ENCODE measurements at places on chromosomes 7 and 10.

DNA sequence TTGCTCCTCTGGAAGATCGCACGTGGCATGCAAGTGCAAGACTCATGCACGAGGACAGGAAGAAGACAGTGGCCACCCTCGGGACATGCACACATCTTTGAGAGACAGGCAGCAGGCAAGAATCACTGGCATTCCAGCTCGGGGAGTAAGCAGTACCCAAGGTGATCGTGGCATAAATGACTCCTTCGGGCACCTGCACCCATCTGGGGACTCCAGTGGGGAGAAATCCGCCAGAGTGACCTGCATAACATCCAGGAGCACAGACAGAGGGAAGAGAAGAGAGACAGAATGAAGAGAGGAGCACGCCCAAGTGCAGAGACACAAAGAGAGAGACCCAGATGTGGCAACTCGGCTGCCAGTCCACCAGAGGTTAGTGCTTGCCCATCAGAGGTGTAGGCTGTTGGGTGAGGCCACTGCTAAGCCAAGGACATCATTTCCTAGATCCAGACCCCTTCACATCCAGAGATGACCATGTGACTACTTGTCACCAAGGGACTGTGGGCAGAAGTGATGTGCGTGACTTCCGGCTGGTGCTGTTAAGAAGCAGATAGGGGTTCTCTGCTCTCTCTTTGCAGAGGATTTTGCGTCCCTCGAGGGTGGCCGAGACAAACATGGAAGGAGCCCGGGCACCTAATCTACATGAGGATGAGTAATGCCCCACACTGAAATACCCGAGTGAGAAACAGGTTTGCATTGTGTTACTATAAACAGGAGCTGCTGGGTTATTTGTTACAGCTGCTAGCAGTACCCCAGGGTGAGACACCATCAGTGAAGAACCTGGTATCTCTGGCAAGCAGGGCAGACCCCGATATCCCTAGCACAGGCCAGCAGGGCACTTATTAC, 80.6 kb downstream of the VWA2 start:
- no peak for DNase-seq

DNA sequence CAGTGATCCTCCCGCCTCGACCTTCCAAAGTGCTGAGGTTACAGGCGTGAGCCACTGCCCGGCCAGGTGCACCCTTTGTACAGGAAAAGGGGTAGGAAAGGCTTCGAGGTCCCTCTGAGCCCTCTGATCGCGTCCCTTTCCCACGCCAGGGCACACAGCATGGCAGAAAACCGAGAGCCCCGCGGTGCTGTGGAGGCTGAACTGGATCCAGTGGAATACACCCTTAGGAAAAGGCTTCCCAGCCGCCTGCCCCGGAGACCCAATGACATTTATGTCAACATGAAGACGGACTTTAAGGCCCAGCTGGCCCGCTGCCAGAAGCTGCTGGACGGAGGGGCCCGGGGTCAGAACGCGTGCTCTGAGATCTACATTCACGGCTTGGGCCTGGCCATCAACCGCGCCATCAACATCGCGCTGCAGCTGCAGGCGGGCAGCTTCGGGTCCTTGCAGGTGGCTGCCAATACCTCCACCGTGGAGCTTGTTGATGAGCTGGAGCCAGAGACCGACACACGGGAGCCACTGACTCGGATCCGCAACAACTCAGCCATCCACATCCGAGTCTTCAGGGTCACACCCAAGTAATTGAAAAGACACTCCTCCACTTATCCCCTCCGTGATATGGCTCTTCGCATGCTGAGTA, 871 bp downstream of the POP7 start:
- no peak for DNase-seq

- DNase-seq = no peak
These were observed 126.0 kb downstream of the PARD3 start for GRCh38 chr10:34689053-34689452.

DNA sequence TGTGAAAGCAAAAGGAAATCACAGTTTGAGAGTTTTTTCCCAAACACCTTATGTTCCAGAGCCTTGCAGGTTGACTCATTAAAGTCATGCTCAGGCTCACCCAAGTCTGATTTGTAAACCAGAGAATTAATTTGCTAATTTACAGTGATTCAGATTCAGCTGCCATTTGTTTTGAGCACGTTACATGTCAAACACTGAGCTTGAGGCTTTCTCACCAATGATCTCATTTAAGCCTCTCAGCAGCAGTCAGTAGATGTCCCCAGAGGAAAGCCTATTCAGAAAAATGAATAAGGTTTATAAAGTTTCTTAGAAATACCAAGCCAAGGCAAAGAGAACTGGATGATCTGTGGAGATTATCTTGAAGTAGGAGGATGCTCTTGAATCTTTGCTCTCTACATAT, 420.4 kb downstream of the HTR7 start:
- no peak for DNase-seq

DNA sequence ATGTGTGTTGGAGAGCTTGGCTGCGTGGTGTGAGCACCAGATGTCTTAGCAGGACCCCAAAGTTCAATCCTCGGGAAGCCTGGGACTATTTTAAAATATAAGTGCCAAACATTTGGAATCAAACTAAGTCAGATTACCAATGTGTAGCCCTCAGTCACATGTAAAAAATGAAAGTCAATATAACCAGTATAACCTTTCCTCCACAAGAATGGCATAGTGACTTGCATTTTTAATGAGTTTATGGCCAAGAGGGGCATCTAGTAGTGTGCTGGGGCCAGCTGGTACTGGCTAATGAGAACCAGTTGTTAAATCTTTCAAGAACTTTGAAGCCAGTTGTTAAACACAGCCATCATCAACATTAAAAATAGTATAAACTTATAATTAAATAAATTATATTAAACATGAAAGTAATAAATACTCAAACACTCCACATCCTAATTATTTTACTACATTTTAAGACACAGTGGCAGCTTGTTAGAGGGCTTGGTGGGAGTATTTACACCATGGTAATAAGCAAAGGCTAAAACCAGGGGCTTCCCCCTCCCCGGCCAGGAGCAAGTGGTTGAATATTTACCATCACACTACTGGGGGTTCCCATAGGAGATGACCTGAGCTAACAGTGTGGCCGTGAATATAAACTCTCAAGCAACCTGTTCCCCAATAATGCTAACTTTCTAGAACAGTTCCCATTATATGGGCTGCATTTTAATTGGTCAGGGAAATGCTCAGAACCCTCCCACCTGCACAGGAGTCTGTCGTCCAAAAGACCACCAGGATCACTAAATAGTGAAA, 7.9 kb upstream of the FAM170B start:
- no peak for DNase-seq

GRCh38 chr7:36506820-36507219, 117.2 kb downstream of the ANLN start:
- no peak for DNase-seq

DNA sequence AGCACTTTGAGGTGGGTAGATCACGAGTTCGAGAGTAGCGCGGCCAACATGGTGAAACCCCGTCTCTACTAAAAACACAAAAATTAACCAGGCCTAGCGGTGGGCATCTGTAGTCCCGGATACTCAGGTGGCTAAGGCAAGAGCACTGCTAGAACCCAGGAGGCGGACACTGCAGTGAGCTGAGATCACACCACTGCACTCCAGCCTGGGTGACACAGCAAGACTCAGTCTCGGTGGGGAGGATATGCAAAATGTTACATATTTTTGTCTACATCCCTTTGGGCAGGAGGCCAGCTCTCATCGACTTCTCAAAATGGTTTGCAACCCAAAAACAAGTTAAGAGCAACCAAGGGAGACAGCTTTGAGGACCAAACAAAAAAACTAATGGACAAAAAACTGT, 8.2 kb downstream of the ATE1 start:
- no peak for DNase-seq

DNA sequence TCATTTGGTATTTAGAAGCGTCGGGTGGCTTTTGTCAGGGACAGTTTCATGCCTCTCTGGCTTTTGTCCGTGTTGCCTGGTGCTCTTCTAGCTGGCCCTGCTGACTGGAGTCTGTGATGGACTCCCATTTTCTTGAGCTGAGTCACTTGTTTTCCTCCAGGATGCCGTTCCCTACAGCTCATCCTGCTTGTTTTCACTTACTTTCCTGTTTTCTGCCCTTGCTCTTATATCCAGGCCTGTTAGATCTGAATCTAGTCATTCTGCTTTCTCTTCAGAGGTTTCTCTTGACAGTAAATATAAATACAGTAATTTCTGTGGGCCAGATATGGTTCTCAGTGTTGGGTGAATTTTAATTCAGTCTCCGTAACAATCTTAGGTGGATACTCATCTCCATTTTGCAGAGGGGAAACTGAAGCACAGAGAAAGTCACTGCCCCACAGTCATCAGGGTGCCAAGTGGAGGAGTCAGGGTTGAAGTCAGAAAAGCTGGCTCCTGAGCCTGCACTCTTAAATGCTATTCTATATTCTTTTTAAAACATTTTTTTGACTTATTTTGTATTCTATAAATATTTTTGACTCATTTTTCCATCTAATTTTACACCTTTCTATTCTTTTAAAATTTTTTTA, 85.4 kb downstream of the CCNY start:
- DNase-seq = no peak

DNA sequence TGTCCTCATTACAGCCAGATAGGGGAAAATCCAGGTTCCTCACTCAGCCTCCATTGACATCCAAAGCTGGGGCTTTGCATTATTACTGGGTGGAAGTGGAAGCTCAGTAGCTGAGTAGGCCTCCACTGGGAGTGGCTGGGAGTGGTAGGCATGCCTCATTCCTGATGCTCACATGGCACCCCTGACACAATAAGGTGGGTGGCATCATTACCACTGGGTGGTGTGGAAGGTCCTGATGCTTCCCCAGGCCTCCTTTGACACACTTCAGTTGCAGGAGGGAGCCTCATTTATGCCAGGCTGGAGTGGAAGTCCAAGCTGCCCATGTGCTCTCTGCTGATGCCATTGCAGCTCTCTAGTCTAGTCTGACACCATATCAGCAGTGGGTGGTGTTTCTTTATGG, 48.2 kb upstream of the GPR141 start:
- no peak for DNase-seq

DNA sequence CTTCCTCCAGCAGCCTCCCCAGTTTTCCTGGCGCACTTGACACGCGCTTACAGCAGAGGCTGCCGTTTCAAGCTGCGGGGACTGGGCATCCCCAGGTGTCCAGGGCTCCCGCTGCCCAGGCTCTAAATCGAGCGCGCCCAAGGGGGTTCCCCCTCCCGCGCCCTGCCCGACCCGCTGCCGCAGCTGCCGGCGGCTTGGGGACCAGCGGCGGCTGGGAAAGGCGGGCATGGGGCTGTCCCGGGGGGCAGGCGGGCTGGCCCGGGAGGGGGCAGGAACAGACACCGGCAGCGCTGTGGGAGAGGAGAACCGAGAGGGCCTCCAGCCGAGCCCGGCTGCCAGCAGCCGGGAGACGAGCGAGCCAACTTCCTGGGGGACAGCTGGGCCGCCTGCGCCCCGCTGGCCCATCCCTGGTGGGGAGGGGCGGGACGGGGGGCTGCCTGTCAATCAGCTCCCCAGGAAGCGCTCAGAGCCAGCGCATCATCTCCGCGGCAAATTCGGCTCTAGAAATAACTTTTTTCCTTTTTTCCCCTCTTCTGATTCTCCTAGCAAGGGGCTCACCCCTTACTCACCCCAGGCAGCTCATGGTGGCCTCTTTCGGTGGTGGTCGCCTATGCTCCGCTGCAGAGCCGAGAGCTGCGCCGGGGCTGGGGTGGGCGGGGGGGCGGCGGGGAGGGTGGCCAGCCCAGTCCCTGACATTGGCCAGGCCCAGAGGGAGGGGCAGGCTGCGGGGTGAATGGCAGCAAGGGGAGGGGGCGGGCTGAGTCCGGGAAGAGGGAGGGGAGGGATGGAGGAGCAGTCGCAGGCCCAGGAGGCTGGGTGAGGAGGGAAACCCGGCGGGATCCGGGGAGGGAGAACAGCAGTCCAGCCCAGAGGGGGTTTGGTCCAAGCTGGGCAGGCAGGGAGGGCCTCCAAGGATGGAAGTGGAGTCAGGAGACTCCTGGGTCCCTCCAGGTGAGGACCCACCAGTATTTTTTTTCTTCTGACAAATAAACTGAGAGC, 14.7 kb downstream of the GRID2IP start:
- peak; percentile 58 for DNase-seq

GRCh38 chr7:50838675-50839377, 56.1 kb upstream of the GRB10 start:
- DNase-seq = no peak

GRCh38 chr10:35219292-35219691, 92.6 kb downstream of the CREM start:
- DNase-seq = no peak

GRCh38 chr7:124269774-124270173, 236.9 kb upstream of the TMEM229A start:
- no peak for DNase-seq

- DNase-seq = no peak
These were observed 188.6 kb downstream of the AUTS2 start for GRCh38 chr7:69786730-69787395.

DNA sequence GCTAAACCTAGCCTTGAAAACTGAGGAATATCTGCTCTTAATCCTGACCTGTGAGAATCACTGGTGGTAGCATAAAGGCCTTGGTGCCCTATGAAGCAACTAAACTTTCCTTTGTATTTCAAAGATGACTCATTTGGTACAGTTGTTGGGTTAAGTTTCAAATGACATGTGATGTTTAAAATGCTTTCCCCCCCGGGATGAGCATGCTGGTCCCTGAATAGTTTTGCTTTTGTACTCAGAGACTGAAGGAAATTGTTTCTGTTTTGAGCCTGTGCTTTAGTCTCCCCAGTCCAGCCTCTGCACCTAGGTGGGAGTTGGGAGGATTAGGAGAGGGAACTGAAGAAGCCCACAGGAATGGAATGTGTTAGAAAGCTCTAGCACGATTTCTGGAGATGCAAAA, 258.9 kb upstream of the NPY start:
- DNase-seq = no peak

- no peak for DNase-seq
These were observed 215.7 kb upstream of the CDC14C start for GRCh38 chr7:48708635-48709034.

- no peak for DNase-seq
These were observed 15.2 kb upstream of the UBE2D1 start for GRCh38 chr10:58319599-58319998.

DNA sequence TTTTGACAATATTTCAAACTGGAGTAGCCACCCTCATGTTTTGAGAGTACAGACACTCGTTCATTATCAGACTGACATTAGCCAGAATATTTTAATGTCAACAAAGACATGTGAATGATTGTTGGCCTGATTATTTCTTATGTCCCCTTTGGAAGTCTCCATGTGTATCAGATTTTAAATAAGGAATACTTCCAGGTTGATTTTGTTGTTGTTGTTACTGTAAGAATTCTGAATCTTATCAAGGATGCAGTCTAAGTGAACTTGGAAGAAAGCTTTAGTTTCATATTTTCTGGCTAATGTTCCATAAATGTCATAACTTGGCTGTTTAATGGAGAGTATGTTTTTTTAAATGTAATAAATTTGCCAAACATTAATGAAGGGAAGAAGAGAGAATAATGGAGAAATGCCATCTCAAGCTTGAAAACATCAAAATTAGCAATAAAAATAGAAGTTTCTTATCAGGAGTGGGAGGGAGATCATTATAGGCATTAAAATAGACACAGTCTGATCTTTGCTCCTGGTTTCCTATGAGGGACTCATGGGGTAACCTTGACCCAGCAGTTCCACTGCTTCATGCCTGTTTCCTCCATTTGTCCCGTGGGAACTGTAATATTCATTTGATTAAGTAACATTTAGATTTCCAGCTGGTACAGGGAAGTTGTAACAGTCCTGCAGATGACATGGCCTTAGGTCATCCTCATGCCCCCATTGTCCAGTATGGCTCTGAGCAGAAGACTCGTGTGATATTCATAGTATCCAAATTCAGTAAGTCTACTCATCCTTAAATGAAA, 122.4 kb upstream of the KIAA1217 start:
- no peak for DNase-seq
